Activated CD4-positive, alpha-beta T cell treated with anti-CD3 and anti-CD28 coated beads for 1 hour (primary cell): ENCODE measurements at places on chromosomes 6 and 20.
A peak's percentile ranks its signal among the peaks of the same experiment; 100 is the strongest.

DNA sequence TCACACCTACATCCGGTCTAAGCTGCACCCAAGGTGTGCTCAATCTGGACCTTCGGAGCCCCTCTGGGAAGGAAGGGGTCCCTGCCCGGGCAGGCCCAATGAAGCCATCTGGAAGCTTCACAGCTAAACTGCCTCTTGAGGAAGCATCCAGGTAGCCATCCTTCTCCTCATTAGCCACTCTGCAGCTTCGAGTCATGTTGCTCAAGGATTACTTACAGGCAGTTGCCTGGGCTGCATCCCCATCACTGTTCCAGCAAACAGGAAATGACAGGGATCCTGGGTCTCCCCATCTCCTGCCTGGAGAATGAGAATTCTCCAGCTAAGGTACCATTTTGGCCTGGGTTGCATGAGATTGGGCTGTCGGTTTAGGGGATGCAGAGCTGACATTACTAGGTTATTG lies 91.7 kb downstream of the ERMARD start:
- DNase-seq, result no peak

DNA sequence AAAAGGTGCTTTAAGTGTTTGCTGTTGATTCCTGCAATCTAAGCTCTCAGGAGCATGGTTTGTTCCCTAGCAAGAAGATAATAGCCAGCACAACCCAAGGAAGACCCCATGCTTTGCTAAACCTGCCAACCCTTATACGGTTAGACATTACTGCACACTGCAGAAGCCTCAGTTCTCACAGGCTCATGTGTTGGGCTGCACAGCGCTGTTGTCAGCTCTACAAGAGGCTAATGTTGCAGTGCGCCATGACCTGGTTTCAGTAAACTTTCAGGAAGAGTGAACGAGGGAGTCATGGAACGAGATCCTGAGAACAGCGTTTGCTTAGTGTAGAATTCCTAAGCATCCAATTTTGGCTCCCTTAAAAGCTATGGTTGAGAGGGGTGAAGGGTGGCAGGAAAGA lies 218.5 kb downstream of the ARHGAP18 start:
- no peak for DNase-seq

DNA sequence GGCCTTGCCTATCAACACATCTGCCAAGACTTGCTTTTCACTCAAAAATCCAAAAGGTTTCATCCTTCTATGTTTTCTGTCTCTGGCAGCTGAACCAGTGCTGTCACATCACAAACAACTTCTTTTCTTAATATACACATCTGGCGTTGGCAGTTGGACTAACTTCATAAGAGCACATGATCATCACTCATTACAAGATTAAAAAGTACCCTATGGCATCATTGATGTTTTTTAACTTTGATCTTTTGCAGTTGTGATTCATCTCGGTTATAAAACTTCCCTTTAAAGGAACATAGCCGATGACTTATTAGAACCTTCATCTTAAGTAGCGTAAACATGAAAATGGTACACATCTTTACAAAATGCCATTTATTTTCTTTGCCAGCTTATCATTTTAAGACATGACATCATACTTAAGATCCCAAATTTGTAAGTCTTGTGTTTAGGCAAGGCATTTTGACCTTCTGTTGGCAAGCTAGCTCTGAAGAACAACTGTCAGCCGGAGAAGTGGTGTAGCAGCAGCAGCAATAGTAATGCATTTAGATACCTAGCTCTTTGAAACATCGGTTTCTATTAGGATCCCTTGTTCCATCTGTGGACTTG lies 64.2 kb upstream of the SUPT3H start:
- no peak for DNase-seq

DNA sequence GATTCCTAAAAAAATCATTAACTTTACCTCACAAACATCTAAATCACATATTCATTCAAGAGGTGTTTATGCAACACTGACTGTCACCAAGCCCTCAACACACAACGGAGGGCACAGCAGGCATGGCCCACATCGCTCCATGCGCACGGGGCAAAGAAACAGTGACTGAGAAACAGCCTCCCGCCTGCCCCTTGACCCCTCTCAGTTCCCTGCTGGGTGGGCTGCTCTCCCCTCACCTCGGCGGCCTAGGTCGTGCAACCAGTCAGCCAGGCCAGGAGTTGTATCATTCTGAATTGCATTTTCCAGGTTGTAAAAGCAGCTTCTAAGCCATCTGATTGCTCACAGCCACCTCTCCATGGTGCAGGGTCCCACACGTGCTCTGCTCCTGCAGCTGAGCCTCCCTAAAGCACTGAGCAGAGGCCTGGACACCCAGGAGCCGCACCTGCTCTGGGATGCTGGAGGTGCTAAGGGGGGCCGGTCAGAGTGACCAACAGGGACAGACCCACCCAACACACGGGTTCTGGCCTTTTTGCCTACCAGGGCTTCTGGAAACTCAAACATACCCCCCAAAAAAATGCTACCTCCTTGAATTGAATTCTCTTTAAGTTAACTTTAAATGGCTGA lies 37.9 kb downstream of the TAF4 start:
- no peak for DNase-seq

DNA sequence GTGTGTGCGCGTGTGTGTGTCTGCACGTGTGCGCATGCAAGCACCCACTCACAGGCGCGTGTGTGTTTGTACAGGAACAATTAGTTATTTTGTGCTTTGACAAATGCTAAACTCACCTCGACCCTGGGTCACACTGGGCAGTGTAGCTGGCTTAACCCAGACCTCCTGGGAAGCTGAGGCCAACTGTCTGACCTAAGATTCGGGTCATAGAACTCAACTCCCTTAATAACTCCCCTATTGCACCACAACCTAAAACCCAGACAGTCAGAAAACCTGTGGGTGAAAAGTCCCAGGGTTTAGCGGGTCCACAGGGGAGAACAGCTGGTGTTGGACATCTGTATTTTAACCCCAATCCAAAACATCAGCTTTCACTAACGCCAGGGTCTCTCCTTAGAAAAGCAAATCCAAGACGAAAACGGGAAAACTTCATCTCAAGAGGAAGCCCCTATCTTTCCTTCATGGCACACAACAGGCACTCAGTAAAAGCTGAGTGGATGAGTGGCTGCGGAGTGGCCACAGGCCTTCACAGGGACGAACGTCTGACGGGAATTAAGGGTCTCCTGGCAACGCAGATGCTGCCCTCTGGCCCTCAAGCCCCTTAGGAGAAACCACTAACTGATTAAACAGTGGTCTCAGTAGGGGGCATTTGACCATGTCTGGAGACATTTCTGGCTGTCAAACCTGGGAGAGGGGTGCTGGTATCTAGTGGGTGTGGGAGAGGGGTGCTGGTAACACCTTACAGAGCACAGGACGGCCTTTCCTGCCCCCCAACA lies 4.5 kb downstream of the PMEPA1 start:
- no peak for DNase-seq

GRCh38 chr6:160254467-160255312 lies 3.9 kb downstream of the SLC22A2 start:
- DNase-seq, result no peak

- DNase-seq, result no peak
These were observed 44.5 kb downstream of the SLC52A3 start for GRCh38 chr20:723756-724155.

DNA sequence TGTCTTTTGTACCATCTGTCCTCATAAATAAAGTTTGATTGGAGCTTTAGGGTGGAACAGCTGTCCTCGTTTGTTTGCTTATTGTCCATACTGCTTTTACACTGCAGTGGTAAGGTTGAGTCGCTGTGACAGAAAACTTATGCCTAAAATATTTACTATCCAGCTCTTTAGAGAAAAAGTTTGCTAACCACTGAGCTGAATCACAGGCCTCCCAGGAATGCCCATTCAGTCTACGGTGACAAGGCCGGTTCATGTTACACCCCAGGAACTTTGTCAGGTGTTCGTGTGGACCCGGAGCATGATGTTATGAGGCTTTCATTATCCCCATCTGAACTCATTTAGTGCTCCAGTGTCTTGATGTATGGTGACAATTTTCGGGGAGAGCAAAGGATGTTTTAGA lies 401.1 kb downstream of the SAMD5 start:
- no peak for DNase-seq

GRCh38 chr6:43095939-43096338 lies 19.8 kb downstream of the PTK7 start:
- DNase-seq, result no peak

DNA sequence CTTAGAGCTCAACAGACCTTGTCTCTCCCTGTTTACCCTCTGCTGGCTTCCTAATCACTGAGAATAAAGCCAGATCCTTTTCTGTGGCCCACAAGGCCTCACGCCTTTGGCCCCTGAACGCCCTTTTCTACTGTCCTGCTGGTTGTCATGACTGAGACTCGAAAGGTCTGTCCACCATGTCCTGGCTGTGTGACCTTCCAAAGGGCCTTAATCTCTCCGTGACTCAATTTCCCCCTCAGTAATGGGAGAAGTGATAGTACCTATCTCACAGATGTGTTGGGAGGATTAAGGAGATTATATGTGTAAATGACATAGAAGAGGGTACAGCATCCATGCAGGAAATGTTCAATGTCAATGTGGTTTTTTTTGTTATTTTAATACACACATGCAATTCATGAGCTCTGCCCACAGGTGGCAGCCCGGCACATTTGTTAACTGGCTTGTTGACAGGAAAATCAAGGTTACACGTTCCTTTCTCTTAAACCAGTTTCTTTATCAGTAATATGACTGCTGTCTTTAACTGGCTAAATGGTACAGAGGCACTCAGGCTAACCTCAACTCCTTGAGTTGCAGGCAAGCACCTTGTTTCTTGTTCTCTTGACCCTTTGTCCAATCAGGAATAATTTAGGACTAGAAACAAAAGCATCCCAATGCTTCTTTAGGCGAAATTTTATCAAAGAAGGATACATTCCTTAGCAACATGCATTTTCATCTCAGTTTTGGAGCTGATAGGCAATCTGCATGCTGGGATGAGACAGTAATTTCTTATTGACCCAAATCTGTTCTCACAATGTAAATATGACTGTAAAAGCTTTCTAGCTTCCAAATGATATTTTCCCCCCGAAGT lies 16.6 kb downstream of the SLC22A1 start:
- peak; percentile 42 for DNase-seq

- DNase-seq, result no peak
These were observed 3.2 kb downstream of the PTK6 start for GRCh38 chr20:63533871-63534393.

DNA sequence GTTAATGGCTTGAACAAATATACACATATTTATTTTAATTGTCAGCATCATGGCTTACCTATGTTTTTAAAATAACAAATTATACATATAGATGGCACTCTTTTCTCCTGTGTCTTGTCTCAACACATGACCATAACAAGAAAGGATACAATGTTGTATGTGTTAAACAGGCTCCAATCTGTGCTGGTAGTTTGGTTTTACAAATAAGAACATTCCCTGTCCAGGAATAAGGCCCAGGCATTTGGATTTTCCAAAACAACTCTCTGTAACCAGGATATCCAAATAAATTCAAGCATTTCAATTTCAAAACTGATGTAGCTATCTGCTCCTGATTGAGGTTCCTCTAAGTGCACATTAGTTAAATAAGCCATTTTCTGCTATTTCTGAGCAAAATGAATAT lies 17.1 kb downstream of the METTL24 start:
- DNase-seq, result no peak

DNA sequence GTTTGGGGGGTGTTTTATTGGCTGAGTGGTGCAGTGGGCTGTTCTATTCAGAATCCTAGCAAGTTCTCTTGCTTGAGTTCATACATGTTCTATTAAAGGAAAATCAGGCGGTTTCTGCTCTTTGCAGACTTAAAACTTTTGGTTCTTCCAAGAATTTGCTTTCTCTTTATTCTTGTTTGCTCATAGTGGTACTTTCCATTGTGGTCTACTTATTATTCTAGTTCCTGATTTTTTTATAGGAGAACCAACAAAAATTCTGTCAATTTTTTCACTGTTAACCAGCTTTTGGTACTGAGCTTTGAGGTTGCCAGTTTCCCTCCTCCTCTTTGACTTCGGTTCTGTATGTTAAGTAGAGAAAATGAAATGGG lies 6.7 kb downstream of the AFDN start:
- no peak for DNase-seq

DNA sequence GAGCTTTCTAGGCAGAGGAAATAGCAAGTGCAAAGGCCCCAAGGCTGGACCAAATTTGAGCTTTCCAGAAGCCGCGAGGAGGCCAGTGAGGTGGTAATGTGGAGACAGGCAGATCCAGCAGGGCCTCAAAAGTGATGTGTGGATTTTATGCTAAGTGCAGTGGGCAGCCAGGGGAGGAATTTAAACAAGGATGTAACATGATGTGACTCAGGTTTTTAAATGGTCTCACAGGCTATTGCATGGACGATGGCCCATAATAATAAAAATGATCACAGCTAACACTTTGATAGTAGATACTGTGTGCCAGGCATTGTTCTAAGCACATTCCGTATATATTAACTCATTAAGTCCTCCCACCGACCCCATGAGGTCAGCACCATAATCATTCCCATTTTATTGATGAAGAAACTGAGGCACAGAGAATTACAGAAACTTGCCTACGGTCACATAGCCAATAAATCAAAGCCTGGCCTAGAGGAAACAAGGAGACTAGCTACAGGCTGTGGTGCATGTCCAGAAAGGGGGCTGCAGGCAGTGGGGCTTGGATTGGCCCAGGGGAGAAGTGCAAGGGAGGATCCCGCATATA lies 18.0 kb upstream of the PREX1 start:
- no peak for DNase-seq

DNA sequence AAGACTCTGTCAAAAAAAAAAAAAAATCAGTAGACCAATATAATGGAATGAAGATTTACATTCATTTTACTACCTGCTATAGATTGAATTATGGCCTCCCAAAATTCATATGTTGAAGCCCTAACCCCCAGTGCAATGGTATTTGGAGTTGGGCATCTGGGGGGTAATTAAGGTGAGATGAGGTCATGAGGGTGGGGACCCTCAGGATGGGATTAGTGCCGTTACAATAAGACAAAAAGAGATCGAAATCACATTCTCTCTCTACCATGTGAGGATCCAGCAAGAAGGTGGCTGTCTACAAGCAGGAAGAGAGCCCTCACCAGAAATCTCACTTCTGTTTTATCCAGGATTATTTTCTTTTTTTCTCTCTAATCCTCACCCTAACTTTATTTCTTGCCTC lies 100.6 kb upstream of the LOC128125822 start:
- no peak for DNase-seq

- DNase-seq, result no peak
These were observed 9.4 kb upstream of the SRC start for GRCh38 chr20:37336369-37337207.

- DNase-seq, result no peak
These were observed 52.8 kb upstream of the MPC1 start for GRCh38 chr6:166435574-166435973.

DNA sequence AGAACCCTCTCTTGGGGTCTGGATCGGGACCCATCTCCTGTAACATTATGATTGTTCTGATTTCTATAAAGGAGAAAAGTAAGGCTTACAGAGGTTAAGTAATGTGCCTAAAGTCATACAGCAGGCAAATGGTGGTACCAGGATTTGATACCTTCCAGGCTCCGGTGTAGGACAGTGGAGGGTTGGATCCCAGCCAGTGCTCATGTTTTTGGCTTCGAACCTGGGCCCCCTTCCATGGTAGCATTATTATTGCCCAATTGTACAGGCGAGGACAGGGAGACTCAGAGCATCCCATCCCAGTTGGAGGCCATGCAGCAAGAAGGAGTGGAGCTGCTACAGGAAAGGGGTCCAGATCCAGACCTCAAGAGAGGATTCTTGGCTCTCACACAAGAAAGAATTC lies 202.7 kb downstream of the TFAP2C start:
- no peak for DNase-seq

- DNase-seq, result no peak
These were observed 62.2 kb downstream of the FILIP1 start for GRCh38 chr6:75431379-75431778.
